CD4-positive, alpha-beta T cell treated with Interleukin-4 for 1 hour (primary cell): ENCODE measurements at places on chromosomes 11 and 22.

DNA sequence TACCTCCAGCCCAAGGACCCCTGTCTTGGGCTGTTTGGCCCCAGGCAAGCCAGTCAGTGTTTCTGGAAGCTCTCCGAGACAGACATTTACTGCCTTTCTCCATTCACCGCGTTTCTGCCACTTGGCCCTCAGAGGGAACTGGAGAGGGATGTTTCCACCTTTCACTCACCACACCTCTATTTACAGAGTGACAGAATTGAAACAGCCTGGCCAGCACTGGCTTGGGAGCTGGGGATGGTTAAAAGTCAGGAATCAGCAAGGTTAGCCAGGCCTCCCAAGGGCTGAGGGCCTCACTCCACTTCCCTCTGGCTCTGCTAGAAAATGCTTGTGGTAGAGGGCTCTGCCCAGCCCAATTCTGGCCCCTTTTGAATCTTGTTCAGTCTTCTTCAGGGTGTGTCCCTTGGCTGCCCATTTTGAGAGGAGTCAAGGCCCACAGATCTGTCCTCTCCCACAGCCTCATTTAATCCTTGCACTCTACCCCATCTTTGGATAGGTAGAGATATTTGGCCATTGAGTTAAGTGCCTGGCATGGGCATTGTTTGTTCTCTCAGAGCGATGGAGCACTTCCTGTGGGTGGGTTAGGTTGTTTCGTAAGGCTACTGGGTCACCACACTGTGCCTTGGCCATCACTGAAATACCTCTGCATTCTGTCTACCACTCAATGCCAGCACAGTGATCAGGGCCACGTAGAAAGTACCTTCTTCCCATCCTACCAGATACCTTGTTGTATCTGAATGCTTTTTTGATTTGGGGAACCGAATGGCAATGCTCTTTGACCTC, 119.2 kb downstream of the MICAL2 start:
- no peak for DNase-seq

GRCh38 chr11:57131080-57131790, 50.5 kb upstream of the LRRC55 start:
- no peak for DNase-seq

- peak; percentile 50 for DNase-seq
Observed at GRCh38 chr11:119538753-119539152, 115.8 kb upstream of the THY1 start.

DNA sequence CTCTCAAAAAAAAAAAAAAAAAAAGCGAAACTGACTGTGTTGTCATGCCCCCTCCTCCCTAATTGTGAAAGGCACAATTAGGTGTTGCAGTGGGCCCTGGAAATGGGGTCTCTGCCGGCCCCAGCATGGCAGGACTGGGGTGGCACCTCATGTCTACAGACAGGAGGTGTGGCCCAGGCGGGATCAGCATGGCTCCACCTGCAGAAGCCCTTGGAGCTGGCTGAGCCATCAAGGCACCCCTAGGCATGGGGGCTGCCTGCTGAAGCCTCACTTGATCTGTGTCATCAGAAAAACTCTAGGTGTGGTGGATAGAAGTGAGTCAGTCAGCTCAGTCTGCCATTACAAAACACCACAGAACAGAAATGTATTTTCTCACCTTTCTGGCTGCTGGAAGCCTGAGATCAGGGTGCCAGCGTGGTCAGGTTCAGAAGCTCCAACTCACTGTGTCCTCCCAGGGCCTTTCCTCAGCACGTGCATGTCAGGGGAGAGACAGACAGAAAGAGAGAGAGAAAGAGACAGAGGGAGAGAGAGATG, 10.1 kb upstream of the B4GALNT4 start:
- DNase-seq: peak; percentile 18

- no peak for DNase-seq
Observed at GRCh38 chr11:102727890-102728289, 3.1 kb upstream of the MMP8 start.

GRCh38 chr22:47837703-47838102, 1075.3 kb downstream of the TBC1D22A start:
- DNase-seq: no peak

DNA sequence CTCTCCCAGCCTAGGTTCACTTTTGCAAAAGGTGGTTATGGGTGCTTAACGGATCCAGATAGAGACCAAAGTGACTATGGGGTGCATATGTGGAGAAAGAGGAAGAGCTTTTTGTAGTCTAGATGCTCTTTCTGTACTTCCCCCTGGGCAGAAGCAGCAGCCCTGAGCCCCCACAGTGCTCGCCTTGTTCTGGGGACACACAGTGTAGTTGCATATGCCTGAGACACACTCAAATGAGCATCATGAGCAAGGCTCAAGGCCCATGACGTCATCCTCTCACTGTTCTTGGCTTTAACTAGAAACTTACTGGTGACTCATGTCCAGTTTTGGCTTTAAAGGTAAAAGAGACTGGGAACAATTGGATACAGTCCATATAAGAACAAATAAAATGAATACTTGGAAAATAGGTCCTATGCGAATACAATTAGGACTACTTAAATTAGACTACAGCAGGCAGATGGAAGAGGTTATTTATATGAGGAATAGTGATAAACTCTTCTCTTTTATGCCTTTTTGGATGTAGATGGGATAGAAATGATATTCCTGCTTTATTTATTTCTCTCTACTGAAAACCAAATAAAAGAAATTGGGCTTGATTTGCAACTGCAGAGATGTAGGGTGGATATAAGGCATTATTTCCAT, 20.1 kb upstream of the PEX26 start:
- no peak for DNase-seq

DNA sequence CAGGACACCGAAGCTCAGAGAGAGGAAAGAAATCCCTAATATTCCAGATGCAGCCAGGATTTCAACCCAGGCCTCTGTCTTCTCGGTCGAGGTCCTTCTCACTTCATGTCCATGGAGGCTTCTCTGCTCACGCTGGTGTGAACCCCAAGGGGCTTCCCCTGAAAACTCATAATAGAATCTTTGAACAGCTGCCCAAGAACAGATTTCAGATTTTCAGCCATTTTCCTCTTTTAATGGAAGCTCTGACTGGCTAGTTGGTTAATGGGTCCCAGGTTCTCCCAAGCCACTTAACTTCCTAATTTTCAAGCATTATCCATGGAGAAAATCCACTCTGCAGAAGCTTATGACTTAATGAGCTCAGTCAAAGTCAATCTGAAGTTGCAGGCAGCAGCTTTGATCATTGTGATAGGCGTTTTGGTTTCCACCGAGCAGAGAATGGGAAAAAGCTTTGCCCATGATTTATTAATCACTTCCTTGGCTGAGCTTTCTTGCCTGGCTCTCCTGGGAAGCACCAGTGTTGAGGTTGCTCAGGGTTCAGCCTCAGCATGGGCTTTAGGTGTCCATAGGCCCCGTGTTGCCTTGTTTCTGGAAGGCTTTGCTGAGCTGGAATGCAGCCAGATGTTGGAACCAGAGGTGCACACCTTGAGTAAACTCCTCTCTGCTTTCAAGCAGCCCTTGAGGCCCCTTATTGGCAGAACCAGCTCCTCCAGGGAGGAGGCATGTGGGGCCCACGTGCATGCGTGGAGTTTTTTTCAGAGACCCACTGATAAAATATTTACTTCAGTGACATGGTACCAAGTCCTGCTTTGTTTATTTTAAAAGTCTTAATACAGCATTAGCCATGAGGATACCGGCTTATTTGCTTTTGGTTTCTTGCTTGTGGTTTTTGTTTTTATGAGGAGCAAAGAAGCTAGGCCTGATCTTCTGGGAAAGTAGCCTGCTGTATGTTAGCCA, 25.5 kb downstream of the LDLRAD3 start:
- DNase-seq: no peak

DNA sequence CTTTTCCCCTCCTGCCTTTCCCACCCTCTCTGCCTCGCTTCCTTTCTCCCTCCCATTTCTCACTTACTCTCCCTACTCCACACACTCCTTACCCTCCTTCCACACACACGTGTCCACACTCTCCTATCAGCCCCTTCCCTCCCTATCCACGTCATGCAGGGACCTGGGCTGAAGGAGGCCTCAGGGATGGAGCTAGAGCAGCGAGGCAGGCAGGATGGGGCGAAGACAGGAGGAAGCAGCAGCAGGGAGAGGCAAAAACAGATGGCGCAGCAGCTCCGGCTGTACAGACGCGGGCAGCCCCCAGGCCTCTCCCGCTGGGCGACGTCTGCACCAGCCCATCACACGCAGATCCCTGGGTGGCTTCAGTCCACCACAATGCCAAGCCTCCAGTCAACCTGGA, 97.9 kb downstream of the SPATA19 start:
- no peak for DNase-seq

- no peak for DNase-seq
Observed at GRCh38 chr11:37811349-37811748, 1213.3 kb upstream of the RAG2 start.

- DNase-seq: no peak
Observed at GRCh38 chr22:35020517-35020916, 45.4 kb upstream of the ISX start.

DNA sequence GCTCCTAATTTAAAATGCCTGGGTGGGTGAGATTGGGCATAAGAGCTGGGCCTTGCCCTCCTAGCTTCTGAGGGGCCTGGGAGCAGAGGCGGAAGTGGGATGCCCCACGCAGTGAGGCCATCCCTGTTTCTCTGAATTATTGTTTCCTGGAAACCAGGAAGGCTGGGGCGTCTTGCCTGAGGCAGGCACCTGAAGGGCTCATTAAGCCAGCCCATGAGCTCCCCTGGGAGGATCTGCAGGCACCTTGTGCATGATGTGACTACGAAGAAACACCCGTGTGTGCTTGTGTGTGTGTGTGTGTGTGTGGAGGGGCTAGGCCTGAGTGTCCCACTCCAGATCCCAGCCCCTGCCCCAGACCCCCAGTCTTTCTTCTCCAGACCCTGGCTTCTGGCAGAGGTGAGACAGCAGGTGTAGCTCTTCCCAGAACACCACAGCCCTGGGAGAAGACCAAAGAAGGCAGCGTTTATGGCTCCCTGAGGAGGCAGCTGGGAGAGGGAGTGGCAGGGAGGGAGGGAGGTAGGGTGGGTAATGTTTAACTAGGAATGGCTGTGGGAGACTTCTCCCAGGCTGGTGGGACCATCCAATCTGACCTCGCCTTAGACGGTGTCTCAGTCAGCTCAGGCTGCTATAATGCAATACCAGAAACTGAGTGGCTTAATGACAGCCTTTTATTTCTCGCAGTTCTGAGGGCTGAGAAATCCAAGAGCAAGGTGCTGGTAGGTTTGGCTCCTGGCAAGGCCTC, 2.1 kb upstream of the BATF2 start:
- no peak for DNase-seq

GRCh38 chr11:48109046-48109666, 107.5 kb upstream of the OR4B1 start:
- peak; percentile 63 for DNase-seq

- no peak for DNase-seq
Observed at GRCh38 chr11:110092111-110092514, 1.1 kb upstream of the ZC3H12C start.

- no peak for DNase-seq
Observed at GRCh38 chr11:47109051-47109726, 67.5 kb downstream of the ARFGAP2 start.

DNA sequence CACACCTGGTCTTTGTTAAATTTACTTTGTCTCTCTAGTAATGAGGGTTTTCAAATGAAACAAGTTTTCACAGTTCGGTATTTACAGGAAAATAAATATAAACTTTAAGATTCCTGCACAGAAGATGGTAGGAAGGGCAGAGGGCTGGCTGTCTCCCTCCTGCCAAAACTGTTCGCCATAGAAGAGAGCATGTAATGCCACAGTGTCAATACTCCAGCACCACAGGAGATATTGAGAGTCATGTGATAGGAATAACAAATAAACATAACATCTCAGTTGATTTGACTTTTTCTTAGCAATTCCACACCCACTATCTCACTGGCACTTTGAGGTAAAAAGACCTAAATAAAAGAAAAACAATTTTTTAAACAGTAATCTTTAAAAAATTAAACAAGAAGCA, 100.9 kb downstream of the MRTFA start:
- no peak for DNase-seq

DNA sequence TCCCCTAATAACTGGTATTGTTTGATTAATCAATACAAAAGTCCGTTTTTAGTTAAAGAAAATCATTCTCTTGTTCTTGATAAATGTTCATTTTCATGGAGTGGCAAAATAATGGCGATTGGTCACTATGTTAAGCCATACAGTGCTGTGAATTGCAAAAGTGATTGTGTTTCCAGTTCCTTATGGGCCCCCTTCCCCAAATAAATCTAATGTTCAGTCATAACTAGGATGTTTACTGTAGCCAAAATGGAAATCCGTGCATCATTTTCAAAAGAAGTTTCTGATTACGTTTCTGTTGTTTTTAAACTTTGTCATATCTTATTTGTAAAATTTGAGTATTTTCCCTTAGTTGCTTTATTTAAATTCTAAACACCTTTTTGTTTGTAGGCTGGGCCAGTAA, 845 bp downstream of the RBM7 start:
- DNase-seq: no peak

- DNase-seq: no peak
Observed at GRCh38 chr11:114044042-114044871, 15.3 kb upstream of the ZBTB16 start.

DNA sequence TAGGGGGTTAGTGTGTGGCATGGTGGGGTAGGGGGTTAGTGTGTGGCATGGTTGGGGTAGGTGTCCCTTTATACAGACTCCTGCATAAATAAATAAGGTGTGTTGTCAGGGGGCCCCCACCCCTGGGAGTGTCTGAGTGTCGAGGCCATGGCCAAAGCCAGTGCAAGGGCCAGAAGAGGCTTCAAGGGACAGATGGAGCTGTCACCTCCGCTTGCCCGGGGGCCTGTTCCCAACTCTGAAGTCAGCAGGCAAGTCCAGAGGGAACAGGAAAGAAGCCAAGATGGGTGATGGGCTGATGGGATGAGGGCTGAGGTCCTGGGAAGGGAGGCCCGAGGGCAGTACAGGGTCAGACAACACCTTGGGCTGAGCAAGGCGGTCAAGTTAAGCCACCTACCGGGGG, 997.8 kb downstream of the BRD1 start:
- no peak for DNase-seq

DNA sequence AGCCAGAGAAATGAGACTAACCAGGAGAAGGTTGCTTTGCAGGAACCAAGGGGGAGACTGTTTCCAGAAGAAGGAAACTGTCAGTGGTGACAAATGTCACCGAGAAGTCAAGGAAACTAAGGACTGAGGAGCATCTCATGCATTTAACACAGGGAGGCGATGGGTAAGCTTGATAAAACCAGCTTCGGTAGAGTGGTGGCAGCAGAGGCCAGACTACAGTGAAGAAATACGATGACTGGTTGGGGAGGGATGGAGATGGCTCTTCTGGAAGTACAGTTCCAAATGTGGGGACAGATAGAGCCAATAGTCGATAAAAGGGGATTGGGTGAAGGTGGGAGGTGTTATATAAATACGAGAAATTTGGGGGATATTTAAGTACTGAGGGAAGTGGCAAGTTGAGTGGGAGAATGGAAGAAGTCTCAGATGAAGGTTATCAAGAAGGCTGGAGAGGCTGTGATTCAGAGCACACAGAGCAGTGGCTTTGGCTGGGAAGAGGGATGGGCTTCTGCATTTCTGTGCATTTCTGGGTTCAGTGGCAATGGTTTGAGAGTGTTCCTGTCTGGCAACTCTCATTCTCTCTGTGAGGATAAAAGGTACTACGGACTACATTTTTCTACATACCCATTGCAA, 29.2 kb downstream of the SC5D start:
- DNase-seq: peak; percentile 41
